SJSA1 (cell line): ENCODE measurements at places on chromosomes 12 and 14. TPM values are rescaled to one million over a fixed set of nuclear protein-coding genes. Genes with fewer than 3 reads are reported as not detected.
A peak's percentile ranks its signal among the peaks of the same experiment; 100 is the strongest.

GRCh38 chr12:88058719-88059077 lies 29.5 kb upstream of the C12orf50 start:
- H3K4me3 ChIP-seq: no peak overlapping the region
- H3K36me3 ChIP-seq: peaks cover 13% of the 10 kb centered on the region; the same call in 1 of the 2 replicates
- DNase-seq: no peak
- H3K4me1 ChIP-seq: no peaks in the 10 kb centered on the region; the same call in 1 of the 2 replicates

DNA sequence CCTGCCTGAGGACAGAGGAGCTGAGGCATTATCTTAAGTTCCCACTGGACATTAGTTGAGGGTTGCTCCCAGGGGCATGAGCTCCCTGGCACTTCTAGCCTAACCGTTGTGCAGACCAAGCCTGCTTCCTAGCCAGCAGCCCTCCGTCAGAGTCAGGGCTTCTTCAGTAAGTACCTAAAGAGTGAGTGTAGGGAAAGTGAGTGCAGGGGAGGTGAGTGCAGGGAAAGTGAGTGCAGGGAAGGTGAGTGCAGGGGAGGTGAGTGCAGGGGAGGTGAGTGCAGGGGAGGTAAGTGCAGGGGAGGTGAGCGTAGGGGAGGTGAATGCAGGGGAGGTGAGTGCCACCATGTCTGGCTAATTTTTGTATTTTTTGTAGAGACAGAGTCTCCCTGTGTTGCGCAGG lies 190.5 kb downstream of the ESRRB start:
- H3K27me3 ChIP-seq: no peaks in the 10 kb centered on the region
- H3K4me3 ChIP-seq: no peak overlapping the region
- no peaks in the 10 kb centered on the region for H3K4me1 ChIP-seq

DNA sequence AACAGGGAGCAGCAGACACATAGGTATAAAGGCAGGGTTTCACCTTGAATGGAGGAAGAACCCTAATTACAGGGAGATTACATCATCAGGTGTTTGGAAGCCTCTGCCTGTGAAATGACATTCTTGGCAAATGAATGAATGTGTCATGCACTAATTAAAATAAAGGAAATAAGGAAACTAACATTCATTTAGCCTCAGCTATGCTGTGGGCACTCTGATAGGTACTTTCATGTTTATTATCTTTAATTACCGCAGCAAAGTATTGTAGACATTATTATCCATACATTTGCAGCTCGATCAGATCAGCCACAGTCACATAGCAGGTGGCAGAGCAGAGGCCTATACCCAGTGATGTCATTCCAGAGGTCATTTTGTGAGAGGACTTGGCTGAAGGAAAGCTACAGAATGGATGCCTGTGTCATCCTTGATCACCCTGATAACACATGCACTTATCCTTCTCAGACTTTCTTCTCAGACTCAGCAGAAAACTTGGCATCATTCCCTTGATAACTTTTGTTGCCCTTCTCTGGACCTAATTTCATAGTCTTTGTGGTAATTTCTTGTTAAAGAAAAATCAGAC lies 18.4 kb downstream of the ZNF664 start:
- H3K4me1 ChIP-seq: peaks cover 8% of the 10 kb centered on the region; the same call in 1 of the 2 replicates
- no peak for DNase-seq
- no peak overlapping the region for H3K27ac ChIP-seq

Gene CD9
- total RNA-seq: 279 and 304 TPM in 2 replicates

Gene PLEKHD1
- total RNA-seq: 0.03 TPM in 1 of 2 replicates, not detected in the other

Gene KRT6B
- not detected in 2 replicates for total RNA-seq

DNA sequence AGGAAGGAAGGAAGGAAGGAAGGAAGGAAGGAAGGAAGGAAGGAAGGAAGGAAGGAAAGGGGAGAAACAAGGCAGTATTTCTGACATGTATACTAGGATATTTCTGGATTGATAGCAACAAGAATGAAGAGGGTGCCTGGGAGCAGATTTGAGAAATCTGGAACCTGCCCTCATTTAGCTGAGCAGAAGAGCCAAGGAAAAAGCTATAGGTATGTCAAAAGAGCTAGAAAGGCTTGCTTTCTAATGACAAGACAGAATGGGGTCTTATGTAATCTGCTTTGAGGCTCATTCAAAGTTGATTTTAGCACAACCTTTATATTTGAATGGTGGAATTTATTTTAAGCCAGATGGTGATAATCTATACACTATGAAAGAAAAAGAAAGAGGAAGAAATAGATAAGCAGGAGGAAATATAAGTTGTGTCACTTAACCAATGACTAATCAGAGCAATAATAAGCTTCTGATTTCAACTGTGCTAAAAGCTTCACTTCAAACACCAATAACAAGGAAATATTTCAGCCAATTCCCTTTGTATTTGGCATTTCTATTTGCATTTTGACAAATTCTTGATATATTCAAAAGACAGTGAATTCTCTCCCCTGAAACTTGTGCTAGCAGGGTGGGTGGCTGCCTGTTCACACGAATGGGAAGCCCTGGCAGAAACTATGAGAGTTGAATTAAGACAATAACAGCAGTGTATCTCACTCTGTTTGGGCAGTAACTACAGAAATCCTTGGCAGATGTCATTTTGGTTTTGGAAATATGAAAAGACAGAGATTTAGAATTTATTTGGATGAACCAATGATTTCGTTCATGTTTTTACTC lies 76.3 kb upstream of the FLRT2 start:
- no peaks in the 10 kb centered on the region for H3K36me3 ChIP-seq
- DNase-seq: no peak
- no peak overlapping the region for H3K27ac ChIP-seq

Gene DLGAP5
- total RNA-seq: 67.7 and 83.1 TPM in 2 replicates

GRCh38 chr14:35367056-35367372 lies 37.5 kb downstream of the NFKBIA start:
- H3K36me3 ChIP-seq: no peaks in the 10 kb centered on the region
- no peak overlapping the region for H3K27ac ChIP-seq

Gene B4GALNT1
- 841 and 950 TPM in 2 replicates for total RNA-seq

DNA sequence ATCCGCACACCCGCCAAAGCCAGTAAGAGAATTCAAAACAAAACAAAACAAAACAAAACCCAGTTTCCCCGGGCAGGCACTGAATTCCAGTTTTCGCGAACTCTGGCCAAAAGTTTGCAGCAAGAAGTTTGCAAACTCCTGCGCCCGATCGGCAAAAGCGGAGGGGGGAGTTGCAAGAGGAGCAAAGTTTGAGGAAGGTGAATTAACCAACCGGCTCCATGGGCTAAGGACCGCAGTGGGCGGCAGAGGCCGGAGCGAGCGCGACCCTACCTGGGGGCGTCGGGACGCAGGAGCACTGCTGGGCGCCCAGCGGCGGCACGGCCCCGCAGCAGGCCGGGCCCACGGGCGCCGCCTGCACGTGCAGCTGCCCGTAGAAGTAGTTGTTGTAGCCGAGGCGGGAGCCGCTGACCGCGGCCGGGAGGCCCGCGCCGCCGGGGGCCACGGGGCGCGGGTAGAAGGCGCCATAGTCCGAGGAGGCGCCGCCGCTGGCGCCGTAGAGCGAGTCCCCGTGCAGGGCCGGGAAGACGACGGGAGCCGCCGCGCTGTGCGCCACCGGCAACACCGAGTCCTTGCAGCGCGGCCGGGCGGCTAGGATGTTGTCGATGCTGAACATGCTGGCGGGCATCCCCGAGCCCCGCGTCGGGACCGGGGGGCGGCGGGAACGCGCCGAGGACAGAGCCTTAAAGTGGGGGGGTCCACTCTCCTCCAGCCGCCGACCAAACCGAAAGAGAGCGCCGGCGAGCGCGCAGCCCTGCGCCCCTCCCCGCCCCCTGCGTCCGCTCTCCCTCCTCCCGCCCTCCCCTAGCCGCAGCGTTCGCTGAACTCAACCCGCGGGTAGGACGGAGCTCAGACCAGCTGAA lies at the start of gene GSC:
Gene GSC (minus strand): TSS at position 723 of the 860 bp plus-strand sequence. CDS start 98 bp downstream, at position 625.
- H3K27ac ChIP-seq: peak within 1 kb of the TSS; percentile 55
- H3K27me3 ChIP-seq: no peaks in the 10 kb centered on the region

DNA sequence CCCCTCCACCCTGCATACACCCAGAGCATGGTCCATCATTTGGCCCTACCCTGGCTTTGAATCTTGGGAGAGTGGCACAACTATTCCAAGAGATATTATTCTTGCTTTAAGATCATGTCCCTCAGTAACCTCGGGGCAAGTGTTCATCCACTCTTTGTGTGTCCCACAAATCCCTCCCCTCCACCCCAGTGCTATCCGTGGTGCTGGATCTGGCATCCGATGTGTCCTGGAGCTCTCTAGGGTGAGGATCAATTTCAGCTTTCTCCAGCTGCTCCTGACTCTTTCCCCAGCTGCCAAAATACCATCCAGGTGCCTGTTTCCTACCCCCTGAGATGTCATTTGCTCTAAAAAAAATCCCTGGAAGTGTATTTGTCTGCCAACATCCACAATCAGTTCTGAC lies 64.8 kb upstream of the CMKLR1 start:
- no peak overlapping the region for H3K27ac ChIP-seq
- no peaks in the 10 kb centered on the region for H3K36me3 ChIP-seq
- DNase-seq: no peak
- no peak overlapping the region for H3K4me3 ChIP-seq

Gene ITPR2
- total RNA-seq: 82.3 and 85.0 TPM in 2 replicates

Gene CRIP2
- 1.1 and 3.8 TPM in 2 replicates for total RNA-seq

GRCh38 chr12:62536546-62536945 lies 69.9 kb downstream of the MON2 start:
- no peak for DNase-seq
- H3K36me3 ChIP-seq: peaks cover 42% of the 10 kb centered on the region
- no peak overlapping the region for H3K4me3 ChIP-seq
- H3K27ac ChIP-seq: no peak overlapping the region
- H3K27me3 ChIP-seq: no peaks in the 10 kb centered on the region

GRCh38 chr14:36768638-36769337 lies 107.1 kb downstream of the PAX9 start:
- no peaks in the 10 kb centered on the region for H3K27me3 ChIP-seq
- peaks cover 14% of the 10 kb centered on the region for H3K4me1 ChIP-seq
- no peak overlapping the region for H3K4me3 ChIP-seq
- DNase-seq: no peak
- no peak overlapping the region for H3K27ac ChIP-seq

- peaks cover 11% of the 10 kb centered on the region for H3K4me1 ChIP-seq
- no peak overlapping the region for H3K4me3 ChIP-seq
- no peaks in the 10 kb centered on the region for H3K36me3 ChIP-seq
- DNase-seq: no peak
- no peaks in the 10 kb centered on the region for H3K27me3 ChIP-seq
- H3K27ac ChIP-seq: no peak overlapping the region
Measured at GRCh38 chr12:6056406-6057240, 67.8 kb downstream of the VWF start.

Gene FKBP3
- 31.7 and 56.9 TPM in 2 replicates for total RNA-seq

- H3K4me3 ChIP-seq: no peak overlapping the region
- no peak overlapping the region for H3K27ac ChIP-seq
- H3K27me3 ChIP-seq: no peaks in the 10 kb centered on the region
- H3K36me3 ChIP-seq: no peaks in the 10 kb centered on the region
Measured at GRCh38 chr12:110105986-110106385, 18.2 kb upstream of the IFT81 start.

- no peaks in the 10 kb centered on the region for H3K27me3 ChIP-seq
- H3K36me3 ChIP-seq: peaks cover 46% of the 10 kb centered on the region
- no peaks in the 10 kb centered on the region for H3K4me1 ChIP-seq
Measured at GRCh38 chr12:56236091-56236490, 6.2 kb downstream of the SLC39A5 start.

DNA sequence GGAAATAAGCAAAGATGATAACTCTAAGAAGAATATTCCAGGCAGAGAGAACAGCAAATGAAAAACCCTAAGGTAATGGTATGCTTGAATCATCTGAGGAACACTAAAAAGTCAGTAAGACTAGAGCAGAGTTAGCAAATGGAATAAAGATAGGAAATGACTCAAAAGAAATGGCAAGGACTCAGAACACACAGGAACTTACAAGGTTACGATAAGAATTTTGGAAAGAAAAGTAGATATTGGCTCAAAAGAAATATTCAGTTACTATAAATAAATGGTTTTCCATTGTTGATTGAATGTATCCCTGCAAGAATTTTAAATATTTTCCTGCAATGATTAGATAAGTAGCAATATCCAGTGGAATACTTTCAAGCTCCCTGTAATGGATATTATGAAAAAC lies 705.8 kb downstream of the C12orf50 start:
- DNase-seq: no peak
- H3K36me3 ChIP-seq: no peaks in the 10 kb centered on the region
- H3K27ac ChIP-seq: no peak overlapping the region
- no peaks in the 10 kb centered on the region for H3K27me3 ChIP-seq
- no peaks in the 10 kb centered on the region for H3K4me1 ChIP-seq

GRCh38 chr14:33810308-33810707 lies 140.6 kb downstream of the EGLN3 start:
- H3K4me1 ChIP-seq: no peaks in the 10 kb centered on the region
- no peaks in the 10 kb centered on the region for H3K36me3 ChIP-seq
- H3K27ac ChIP-seq: no peak overlapping the region
- no peaks in the 10 kb centered on the region for H3K27me3 ChIP-seq
- H3K4me3 ChIP-seq: no peak overlapping the region

DNA sequence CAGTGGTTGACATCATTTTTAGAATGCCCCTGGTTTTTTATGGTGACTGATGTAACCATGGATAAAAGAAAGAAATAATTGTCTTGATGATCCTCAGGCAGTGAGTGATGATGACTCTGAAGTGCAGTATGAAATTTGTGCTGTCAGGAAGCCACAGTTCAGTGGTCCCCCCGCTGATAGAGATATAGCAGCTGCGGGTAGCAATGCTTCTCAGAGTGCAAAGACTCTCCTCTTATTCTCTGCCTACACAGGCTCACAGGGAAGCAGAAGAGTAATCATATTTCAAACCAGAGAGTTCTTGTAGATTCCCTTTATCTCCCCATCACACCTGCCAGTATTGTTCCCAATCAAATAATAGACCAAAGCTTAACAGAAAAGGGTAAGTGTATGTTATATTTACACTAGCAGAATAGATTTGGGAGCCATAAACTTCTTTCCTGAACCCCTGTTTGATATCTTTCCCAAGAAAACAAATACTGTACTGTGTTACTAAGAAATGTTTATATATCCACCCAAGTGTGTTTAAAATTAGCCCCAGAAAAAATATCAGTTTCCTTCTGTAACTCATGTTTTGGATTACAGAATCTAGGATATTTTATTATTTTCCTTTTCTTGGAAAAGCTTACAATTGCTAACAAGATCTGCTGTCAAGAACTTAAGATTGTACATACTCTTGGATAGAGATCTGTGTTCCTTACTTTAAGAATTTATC lies 1817.4 kb upstream of the FLRT2 start:
- DNase-seq: no peak
- H3K4me3 ChIP-seq: no peak overlapping the region
- no peaks in the 10 kb centered on the region for H3K27me3 ChIP-seq
- no peak overlapping the region for H3K27ac ChIP-seq
- no peaks in the 10 kb centered on the region for H3K36me3 ChIP-seq
- H3K4me1 ChIP-seq: no peaks in the 10 kb centered on the region

Gene CTDSP2
- total RNA-seq: 420 and 508 TPM in 2 replicates

DNA sequence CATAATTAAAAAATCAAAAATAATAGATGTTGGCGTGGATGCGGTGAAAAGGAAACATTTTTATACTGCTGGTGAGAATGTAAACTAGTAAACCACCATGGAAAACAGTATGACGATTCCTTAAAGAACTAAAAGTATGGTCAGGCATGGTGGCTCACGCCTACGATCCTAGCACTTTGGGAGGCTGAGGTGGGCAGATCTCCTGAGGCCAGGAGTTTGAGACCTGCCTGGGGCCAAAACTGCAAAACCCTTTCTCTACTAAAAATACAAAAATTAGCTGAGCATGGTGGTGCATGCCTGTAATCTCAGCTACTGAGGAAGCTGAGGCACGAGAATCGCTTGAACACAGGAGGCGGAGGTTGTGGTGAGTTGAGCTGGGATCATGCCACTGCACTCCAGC lies 195.7 kb upstream of the BMP4 start:
- no peaks in the 10 kb centered on the region for H3K36me3 ChIP-seq
- no peaks in the 10 kb centered on the region for H3K4me1 ChIP-seq
- H3K4me3 ChIP-seq: no peak overlapping the region

Gene VRTN
- total RNA-seq: not detected in 2 replicates
